Glomerular endothelial cell (primary cell): ENCODE measurements at places on chromosomes 16 and 17.
A peak's percentile ranks its signal among the peaks of the same experiment; 100 is the strongest.

- DNase-seq: no peak
Measured at GRCh38 chr16:29857133-29857760, 5.8 kb downstream of the CDIPT start.

DNA sequence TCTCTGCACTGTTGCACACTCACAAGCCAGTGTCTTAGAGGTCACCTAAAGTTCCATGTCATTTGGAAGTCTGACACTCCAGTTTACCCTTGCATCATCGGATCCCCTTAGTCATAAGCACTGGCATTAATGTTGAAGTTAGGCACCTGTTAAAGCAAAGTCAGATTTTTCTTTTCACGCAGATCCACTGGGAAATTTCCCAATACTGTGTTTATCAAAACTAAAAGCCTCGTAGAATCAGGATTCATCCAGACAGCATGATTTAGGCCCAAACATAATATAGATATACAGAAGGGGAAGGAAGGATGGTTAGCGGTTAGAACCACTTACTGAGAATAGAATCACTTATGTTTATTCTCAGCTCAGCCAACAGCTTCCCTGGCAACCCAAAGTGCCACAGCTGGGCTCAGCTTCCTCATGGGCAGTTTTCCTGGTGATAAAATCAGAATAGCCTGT lies 30.1 kb upstream of the HAPSTR1 start:
- no peak for DNase-seq

DNA sequence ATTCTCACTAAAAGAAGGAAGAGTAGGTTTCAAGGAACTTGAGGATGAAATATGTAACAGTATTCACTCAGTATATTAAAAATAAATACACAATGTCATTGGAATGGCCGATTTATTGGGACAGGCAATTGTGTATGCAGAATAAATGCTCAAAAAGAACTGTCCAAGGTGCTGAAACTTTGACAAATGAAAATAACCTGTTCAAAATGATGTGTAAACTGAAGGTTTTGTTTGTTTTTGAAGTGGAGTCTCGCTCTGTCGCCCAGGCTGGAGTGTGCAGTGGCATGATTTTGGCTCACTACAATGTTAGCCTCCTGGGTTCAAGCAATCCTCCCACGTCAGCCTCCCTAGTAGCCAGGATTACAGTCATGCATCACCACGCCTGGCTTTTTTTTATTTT lies 318.7 kb upstream of the RBFOX1 start:
- DNase-seq: no peak

GRCh38 chr17:59565959-59566324 lies 532 bp downstream of the DHX40 start:
- no peak for DNase-seq

- no peak for DNase-seq
Measured at GRCh38 chr17:82091264-82092066, 6.6 kb downstream of the FASN start.

GRCh38 chr16:47970291-47970931 lies 185.4 kb downstream of the ABCC12 start:
- no peak for DNase-seq

- no peak for DNase-seq
Measured at GRCh38 chr17:4256952-4257351, 6.8 kb downstream of the ANKFY1 start.

GRCh38 chr17:68440526-68440925 lies 16.8 kb downstream of the WIPI1 start:
- no peak for DNase-seq

GRCh38 chr17:74604200-74604599 lies 12.1 kb upstream of the CD300LD start:
- DNase-seq: no peak

- peak; percentile 42 for DNase-seq
Measured at GRCh38 chr17:66255112-66255511, 25.9 kb upstream of the APOH start.

GRCh38 chr17:61371179-61371578 lies 28.5 kb upstream of the TBX2 start:
- DNase-seq: no peak

- no peak for DNase-seq
Measured at GRCh38 chr16:85507342-85507741, 105.8 kb upstream of the GSE1 start.

DNA sequence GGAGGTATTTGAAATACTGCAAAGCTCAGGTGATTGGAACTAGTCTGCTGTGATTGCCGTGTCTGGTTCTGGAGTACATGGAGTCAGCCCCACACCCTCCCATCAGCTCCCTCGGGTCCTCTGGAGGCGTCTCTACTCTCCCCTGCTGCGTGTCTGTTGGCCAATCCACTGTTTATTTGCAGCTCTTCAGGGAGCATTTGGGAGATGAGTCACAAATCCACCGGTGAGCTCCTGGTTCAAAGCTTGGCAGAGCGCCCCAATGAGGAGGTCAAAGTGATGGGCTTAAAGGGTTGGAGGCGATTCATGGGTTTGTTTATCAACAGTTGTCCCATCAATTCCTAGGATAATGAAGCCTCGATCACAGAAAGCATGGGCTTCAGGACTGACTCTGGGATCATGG lies 14.6 kb downstream of the CALB2 start:
- DNase-seq: no peak

DNA sequence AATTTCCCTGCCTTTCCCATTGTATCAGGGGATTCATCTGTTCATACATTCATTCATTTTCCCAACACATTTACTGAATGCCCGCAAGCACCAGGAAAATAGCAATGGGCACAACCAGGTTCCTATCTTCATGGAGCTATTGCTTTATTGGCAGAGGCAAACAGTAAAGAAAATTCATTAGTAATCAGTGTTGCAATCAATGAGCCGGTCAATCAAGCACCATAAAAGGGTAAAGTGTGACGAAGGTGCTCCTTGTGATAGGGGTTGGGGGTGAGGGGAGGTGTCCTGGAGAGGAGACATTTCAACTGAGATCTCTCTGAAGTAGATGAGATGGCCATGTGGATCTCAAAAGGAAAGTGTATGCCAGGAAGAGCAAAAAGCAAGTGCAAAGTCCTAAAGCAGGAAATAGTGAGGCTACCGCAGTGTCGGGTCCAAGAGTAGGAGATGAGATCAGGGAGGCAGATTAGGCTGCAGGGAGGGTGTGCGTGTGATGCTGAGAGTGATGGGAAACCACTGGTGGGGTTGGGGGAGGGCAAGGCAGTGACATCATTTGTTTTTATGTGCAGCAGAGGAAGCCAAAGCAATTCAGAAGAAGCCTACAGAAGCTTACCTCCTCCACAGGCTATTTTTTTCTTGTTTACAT lies 28.4 kb downstream of the CDH13 start:
- DNase-seq: no peak

- no peak for DNase-seq
Measured at GRCh38 chr16:56828647-56829046, 36.4 kb upstream of the SLC12A3 start.

DNA sequence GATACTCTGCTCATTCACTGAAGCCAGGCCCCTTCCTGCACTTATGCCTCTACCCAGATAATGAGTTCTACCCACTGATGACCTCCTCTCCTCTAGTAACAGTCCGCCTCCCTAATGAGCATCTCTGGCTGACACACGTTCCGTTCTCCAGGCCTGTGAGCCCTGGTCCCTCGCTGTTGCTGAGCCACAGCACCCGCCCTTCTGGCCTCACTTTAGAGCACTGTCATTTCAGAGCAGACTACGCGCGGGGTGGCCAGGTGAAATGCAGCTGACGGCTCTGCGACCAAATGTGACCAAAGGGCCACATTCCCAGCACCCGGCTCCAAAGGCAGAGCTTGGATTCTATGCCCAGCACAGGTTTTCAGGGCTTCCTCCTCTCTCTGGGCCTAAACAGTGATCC lies 13.8 kb downstream of the PSMD3 start:
- DNase-seq: no peak

- DNase-seq: no peak
Measured at GRCh38 chr17:60525328-60525684, 736 bp downstream of the APPBP2 start.

GRCh38 chr17:45861165-45861564 lies 16.5 kb downstream of the SPPL2C start:
- no peak for DNase-seq

DNA sequence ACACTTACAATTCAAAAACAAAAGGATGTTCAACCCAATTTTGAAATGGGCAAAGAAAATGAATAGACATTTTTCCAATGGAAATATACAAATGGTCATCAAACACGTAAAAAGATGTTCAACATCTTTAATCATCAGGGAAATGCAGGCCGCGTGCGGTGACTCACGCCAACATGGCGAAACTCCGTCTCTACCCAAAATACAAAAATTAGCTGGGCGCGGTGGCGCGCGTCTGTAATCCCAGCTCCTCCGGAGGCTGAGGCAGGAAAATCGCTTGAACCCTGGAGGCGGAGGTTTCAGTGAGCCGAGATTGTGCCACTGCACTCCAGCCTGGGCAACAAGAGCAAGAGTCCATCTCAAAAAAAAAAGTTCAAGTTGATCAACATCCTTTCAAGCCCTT lies 1.8 kb upstream of the CLUAP1 start:
- no peak for DNase-seq

- DNase-seq: no peak
Measured at GRCh38 chr16:12545792-12546342, 257.8 kb downstream of the CPPED1 start.

DNA sequence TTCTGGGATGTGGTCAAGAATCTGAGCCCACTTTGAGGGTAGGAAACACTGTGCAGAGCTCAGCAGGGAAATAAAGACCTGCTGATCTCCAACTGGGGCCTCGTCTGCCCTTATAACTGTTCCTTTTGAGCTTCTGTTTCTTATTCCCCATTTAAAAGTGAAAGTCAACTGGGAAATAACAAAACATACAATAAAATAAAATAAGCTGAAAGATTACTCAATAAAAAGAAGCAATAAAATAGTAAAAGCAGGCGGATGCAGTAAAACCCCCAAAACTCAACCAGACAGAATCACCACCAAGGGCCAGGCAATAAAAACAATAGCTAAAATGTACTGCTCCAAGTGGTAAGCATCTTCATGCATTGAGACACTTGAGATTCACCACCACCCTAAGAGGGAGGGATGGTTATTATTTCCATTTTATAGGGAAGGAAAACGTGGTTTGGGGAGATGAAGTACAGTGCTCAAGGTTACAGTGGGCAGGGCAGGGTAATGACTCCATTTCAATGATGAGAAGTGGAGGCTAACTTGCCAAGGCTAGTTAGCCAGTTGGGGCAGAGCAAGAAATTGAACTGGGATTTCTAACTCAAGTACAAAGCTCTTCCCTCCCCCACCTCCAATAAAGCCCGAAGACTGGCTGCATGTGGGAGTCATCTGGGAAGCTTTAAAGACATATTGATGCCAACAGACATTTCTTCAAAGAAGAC lies 6.4 kb upstream of the SPACA3 start:
- no peak for DNase-seq

DNA sequence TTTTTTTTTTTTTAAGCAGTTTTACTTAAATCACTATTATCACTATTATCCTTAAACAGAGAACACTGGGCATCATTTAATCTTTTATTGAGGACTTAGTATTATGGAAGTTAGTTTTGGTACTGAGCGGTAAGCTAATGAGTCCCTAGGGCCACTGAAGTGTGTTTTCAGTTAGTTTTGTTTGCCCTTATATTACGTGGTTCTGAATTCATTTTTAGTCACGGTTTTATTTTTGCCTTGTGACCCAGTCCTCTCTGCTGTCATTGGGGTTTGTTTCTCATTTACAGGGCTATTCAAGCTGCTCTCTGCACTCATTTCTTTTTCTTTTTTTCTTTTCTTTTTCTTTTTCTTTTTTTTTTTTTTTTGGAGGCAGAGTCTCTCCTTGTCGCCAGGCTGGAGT lies 17.3 kb downstream of the RABEP1 start:
- DNase-seq: no peak

DNA sequence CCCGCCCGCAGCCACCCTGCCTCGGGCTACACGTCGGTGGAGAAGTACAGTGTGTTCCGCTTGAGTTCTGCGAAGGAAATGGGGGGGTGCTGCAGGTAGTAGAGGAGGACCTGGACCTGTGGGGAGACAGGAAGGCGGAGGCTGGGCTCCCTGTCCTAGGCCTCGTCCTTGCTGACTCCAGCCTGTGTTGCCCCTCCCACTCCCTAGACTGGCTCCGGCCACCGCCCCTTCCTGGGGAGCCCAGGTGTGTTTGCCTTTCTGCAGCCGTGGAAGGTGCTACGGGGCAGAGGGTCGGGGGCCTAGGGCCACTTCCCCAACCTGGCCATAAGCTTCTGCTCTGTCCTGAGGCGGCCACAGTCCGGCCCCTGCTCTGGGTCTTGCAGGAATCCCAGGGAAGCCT lies 9.1 kb downstream of the TIMM22 start:
- DNase-seq: no peak

DNA sequence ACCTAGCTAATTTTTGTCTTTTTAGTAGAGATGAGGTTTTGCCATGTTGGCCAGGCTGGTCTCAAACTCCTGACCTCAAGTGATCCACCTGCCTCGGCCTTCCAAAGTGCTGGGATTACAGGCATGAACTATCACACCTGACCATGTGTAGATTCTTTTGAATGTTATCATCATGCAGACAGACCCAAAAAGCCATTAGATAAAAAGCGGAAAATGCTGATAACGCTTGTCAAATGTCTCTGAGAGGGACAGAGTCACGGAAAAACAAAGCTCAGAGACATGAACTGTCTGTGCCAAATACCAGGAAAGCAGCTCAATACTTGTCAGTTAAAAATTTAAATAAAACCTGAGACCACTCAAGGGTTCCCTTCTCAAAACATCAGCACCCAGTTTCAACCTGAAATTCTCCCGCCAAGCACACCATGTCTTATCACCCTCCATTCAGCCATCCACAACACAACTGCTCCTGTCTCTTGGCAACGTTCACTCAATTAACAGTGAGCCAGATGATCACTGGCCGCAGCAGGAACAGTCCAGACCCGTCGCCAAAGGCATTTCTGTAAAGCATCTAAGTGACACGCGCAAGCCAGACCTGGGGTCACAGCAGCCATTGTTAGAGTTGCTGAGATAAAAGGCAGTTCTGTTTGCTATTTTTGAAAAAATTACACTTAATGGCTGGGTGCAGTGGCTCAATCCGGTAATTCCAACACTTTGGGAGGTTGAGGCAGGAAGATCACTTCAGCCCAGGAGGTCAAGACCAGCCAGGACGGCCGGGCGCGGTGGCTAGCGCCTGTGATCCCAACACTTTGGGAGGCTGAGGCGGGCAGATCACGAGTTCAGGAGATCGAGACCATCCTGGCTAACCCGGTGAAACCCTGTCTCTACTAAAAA lies 29.7 kb downstream of the FANCA start:
- no peak for DNase-seq
